ELF-1 (cell line): ENCODE measurements at places on chromosomes 1 and 21.

DNA sequence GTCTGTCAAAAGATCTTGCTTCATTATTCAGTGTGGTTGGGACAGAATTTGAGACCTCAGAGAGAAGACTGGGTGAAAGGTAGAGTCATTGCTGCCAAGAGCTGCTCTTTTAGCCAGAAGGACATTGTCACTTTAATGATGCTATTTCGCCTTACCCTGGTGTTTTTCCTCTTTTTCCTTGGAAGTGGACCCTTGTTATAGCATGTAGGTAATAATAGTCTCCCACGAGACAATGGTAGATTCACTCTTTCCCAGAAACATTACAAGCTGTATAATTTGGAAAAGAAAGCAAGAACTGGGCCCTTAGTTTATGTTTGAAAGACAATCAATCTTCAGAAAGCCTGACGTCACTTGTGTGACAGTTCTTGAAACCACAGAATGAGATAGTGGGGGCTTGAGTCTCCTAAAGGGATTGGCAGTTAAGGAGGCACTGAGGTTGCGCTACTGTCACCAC, 3.8 kb downstream of the SERTAD4 start:
- DNase-seq: no peak

DNA sequence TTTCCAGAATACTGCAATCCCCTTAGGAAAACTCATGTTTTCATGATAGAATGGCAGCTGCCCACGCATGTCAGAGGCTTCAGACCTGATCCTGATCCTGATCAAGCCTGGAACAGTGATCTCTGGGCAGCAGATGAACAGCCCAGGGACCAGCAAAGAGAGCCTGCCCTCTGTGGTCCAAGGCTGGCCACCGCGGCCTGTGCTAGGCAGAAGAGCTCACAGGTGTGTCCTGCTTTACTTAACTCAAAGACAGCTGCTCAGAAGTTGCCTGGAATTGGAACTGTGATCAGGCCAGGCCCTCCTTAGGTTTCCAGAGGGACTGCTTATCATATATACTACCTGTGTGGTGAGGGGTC, 21.2 kb upstream of the BCAR3 start:
- no peak for DNase-seq

DNA sequence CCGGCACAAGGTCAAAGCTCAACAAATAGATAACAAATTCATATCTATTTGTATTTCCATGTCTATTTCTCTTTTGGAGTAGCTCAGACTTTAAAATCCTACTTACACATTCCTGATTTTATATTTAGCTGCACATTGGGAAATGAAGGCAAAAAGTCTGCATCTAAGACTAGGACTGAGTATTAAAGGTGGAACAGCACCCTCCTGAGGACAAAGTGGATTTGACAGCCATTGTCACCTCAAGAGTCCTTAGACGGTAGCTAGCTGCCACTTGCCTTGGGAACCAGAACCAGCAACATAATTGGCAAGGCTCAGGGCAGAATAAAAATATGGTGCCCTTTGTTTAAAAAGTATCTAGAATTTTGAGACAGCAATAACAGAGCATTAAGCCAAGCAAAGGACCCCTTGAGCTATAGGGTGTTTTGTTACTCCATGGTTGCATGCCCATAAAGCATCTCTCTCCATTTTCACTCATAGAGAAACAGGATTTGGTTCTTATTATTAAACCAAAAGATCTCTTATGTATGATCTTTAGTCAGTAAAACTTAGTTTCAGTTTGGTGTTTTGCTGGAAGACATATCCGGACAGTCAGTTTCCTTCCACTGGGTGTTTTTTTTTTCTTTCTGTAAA, 30.0 kb upstream of the SGIP1 start:
- DNase-seq: peak; percentile 26

GRCh38 chr1:33640114-33640660, 167.7 kb downstream of the ZSCAN20 start:
- no peak for DNase-seq

GRCh38 chr1:19397217-19397945, 85.3 kb downstream of the SLC66A1 start:
- no peak for DNase-seq

DNA sequence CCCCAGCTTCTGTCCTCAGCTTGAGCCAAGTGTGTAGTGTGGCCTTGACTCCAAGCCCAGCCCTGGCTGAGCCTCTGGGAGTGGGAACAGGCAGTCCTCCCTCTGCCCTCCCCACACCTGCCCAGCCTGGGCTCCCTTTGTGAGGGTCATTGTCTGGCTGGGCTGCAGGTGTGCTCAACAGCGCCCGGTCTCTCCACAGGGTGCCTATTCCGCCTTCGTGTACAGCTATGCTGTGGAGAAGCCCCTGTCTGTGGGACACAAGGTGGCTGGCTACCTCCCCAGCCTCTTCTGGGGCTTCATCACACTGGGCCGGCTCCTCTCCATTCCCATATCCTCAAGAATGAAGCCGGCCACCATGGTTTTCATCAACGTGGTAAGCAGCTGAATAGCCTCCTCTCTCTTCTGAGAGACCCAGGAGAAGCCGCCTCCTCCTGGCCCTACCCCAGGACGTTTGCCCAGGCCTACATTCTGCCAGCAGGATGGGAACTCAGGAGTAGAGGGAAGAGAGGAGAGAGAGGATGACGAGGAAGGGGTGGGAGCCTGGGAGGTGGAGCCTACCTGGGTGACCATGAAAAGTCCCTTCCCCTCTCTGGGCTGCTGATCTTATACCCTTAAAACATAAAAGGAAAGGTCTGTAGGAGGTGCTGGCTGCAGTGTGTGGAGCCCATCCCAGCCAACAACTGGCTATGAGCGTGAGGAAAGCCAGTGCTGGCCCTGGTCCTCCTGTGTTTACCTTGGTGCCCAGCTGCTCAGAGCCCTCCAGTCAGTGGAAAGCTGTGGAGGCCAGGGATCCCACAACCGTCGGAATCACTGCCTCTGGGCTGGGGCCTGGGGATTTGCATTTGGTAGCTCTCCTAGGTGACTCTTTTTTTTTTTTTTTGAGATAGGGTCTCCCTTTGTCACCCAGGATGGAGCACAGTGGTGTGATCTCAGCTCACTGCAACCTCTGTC, 45.7 kb downstream of the ELK4 start:
- DNase-seq: no peak

- no peak for DNase-seq
Observed at GRCh38 chr1:183830389-183830788, 25.5 kb downstream of the RGL1 start.

- no peak for DNase-seq
Observed at GRCh38 chr1:194268839-194269238, 1082.4 kb upstream of the B3GALT2 start.

GRCh38 chr1:163271535-163271934, 50.2 kb upstream of the NUF2 start:
- DNase-seq: no peak

DNA sequence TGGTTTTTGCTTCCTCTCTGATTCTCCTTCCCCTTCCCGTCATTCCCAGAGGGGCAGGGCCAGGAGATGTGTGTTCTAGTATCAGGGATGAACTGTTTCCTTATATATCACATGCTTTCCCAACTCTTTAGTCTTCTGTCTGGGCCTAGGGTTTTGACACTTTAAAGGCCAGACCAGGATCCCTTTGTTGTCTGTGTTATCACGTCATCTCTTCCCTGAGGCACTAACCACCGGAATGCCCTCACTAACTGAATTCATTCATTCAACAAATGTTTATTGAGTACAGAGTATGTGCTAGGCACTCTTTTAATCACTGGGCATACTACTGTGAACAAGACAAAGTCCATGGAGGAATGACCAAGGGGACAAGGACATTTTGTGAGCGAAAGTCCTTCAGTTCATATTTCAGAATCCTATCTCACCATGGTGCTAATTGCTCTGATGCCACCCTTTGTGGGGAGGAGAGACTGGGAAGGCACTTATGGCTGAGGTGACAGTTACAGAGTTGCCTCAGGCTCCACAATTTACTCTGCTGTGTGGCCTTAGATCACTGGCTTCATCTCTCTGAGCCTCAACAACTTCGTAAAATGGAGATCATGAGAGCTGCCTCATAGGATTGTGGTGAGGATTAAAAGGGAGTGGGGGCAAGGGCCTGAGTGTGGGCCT, 12.0 kb upstream of the ZNF362 start:
- peak; percentile 92 for DNase-seq

DNA sequence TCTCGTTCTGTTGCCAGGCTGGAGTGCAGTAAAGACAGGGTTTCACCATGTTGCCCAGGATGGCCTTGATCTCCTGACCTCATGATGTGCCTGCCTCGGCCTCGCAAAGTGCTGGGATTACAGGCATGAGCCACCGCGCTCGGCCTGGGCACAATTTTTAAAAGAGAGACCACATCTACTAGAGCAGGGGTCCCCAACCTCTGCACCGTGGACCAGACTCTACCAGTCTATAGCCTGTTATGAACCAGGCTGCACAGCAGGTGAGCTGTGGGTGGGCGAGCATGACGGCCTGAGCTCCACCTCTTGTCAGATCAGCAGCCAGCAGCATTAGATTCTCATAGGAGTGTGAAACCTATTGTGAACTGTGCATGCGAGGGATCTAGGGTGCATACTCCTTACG, 20.8 kb downstream of the TNNT2 start:
- DNase-seq: no peak

DNA sequence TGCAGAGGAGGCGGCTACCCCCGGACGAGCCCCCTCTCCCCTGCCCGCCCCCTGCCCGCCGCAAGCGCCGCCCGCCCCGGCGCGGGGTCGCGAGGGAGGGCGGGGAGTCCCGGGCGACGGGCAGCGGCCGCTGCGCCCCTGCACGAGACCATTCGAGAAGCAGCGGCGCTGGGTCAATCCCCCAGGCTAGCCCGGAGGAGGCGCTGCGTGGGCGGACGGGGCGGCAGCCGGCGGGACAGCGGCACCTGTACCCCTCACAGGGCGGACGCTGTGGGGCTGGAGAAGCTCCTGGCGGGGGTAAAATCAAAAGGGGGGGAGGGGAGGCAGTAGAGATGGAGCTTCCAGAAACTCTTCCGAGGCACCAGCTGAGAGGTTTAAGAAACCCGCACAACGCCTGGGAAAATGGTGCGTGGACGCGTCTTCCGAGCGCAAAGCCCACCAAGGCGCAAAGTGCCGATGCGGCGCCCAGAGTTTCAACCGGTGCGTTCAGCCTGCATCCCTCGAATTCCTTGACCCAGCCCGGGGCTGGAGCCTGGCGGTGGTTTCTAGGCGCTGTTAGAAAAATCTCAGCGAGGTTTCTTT, at the start of gene PLPPR5:
Gene PLPPR5 (minus strand): TSS at position 1 of the 582 bp plus-strand sequence. CDS start 190 bp downstream, outside the sequence.
- peak; percentile 44 for DNase-seq

DNA sequence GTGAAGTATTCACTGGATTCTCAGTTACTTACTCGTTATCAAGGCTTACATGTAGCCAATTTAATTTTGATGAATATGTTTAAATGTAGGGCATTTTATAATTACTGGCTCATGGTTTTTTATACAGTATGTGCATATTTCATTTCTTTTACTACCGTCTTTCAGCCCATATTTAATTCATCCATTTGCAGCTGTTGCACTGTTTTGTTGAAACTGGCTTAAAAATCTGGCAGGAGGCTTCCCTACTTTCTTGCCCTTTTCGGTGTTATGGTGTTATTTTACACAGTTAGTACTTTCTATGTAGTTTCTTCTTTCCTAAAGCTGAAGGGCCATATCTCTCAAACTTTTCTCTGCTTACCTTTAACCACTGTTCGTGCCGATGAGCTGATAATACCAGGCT, 54.2 kb downstream of the ITSN1 start:
- no peak for DNase-seq

DNA sequence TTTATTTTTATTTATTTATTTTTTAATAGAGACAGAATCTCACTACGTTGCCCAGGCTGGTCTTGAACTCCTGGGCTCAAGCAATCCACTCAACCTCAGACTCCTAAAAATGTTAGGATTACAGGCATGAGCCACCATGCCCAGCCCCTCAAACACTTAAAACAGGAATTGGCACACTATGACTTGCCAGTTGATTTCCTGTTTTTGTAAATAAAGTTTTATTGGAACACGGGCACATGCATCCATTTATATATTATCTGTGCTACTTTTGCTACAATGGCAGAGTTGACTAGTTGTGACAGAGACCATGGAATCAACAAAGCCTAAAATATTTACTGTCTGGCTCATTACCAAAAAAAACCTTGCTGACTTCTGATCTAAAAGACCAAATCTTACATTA, 16.0 kb upstream of the YRDC start:
- no peak for DNase-seq

GRCh38 chr1:85544689-85545215, 35.8 kb upstream of the CCN1 start:
- no peak for DNase-seq

DNA sequence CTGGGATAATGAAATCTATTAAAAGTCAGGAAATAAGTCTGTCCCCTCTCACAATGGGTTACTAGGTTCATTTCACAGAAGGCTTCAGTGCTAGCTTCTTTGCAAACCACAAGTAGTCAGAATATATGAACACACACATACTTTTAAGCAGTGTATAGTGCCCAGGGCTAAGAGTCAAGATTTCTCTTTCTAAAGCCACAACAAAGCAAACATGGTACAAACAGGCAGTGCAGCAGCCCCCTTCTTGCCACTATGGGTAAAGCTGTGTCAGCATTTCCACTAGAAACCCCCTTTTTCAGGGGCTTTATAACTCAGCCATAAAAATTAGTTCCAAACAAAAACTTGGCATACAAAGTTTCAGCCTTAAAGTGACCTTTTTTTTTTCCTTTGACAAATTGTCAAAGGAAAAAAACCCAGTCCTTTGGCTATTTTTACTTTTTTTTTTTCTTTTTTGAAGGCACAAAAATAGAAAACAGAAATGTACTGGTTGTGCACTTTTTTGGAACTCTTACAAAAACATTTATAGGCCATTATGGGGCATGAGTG, 315.4 kb downstream of the LMO4 start:
- DNase-seq: no peak

- no peak for DNase-seq
Observed at GRCh38 chr1:94394247-94394646, 23.9 kb upstream of the ABCD3 start.

DNA sequence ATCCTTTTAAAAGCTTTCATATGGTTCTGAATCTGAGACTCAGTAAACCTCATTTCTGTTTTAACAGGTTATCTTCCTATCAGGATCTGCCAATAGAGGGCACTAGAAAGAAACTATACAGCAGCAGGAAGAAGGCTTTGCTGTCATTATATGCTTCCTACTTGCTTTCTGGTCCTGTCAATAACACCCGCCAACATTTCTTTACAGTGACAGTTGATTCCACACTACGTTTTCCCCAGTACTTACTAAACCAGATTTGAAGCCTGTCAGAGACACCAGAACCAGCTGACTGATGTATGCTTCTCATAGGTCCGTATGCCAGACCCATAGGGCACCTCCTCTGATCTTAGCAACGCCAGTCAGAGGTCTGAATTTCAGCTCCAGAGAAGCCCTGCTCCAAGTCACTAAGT, 341.0 kb upstream of the NEGR1 start:
- peak; percentile 22 for DNase-seq

- DNase-seq: no peak
Observed at GRCh38 chr1:34403156-34403555, 226.4 kb downstream of the C1orf94 start.
